ENCODE measurements at places on chromosomes 7 and 10.

DNA sequence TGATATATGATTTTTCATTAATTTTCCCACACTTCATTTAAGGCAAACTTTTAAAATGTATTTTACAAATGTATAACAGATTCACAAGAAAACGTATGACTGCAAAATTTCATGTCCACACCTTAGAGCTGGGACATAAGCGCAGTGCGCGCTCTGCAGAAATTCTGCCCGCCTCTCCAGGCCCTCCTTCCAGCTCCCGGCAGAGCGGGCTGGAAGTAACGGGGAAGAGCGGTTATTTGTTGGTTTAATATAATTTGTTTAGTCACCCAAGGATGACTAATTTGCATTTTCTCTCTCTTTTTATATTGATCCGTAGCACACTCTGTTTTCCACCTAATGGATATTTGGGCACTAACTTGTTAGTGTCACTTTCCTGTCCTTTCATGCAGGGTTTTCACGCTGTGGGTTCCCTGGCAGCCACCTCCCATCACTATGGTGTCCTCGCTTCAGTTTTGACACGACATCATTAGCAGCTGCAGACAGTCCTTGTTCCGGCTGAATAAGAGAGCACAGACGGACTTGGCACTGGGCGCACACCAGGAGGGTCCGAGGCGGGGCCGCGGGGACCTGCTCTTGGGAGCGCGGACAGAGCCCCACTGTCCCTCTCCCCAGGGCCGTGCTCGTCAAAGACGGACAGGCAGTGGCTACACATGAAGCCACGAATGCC, 129.2 kb upstream of the SEC61G start:
- no peak for DNase-seq

DNA sequence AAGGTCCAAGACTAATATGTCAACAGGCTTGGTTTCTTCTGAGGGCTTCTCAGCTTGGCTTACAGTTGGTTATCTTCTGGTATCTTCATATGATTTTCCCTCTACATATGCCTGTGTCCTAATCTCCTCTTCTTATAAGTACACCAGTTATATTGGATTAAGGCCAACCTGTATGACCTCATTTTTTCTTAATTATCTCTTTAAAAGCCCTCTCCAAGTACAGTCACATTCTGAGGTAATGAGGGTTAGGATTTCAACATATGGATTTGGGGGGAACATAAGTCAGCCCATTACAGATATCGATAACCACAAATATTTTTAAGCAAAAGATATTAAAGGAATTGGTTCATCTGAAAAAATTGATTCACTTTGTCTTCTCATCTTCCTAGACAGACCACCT, 49.2 kb downstream of the IQUB start:
- no peak for DNase-seq

DNA sequence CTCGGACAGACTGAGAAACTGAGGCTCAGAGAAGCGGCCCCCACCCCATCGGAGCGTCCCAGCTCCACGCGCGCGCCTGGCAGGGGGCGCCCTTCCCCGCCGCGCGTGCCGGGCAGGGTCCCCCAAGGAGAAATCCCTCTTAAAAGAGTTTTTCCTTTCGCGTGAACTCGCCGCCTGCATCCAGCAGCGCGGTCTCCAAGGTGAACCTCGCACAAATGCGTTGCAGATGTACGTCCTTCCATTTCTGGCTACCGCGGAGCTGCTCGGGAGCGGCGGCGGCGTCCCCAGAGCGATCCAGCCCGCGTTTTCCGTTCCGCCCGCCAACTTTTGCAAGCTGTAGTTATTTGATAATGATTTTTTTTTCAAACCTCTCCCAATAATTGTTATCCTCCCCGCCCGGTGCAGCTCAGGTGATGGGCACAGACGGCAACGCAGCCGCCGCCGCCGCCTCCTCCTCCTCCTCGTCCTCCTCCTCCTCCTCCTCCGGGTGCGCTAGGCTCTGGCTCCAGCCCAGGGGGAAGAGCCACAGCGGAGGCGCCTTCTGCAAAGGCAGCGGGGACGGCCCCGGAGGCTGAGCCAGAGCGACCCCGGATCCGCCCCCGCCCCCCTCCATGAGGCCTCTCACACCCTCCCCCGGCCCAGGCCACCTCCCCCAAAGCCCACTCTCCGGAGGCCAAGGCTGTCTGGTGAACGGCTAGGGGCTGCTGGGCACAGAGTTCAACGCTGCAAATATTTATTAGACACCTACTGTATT, 74.0 kb upstream of the CUX1 start:
- DNase-seq, result peak; percentile 66

DNA sequence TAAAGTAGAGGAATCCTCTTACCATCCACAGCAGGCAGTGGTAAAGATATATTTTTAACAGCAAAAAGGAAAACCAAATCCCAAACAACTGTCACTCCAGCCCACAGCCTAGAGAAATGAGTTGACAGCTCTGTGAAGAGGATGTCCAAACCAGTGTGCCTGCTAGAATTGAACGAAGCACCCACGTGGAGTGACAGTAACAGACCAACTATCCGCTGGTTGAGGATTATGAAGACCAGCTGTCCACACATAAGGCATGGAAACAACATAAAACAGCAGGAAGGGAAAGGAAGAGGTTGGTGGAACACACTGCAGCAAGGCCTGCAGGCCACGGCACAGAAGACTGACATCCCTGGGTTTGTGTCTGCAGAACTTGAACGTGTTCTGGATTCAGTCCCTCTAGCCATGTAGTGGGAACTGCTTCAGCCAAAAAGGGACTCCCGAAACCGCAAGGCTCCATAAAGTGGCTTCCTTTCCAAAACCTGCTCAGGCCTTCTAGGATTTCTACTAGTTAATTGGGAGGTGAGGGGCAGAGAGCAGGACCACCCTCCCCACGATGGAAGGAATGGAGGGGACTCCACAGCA, 324.4 kb downstream of the BICC1 start:
- DNase-seq, result no peak

- DNase-seq, result no peak
Observed at GRCh38 chr10:44948642-44949041, 11.0 kb upstream of the RASSF4 start.

DNA sequence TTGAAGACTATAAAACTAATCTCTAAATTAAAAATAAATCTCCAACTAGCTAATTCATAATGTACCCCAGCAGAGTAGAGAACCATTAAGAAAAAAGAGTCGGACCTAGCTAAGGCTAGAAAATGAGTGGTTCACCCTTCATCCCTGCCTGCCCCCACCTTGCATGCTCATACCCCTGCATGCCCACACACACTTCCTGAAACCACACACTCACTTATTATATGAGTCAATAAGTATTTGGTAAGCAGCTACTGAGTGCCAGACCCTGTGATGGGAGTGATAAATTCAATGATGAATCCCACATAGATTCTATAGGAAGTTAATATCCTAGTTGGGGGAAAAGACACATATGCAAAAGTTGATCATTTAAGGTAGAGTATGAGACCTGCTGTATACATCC, 152.9 kb upstream of the INHBA start:
- no peak for DNase-seq

Measured in choroid plexus epithelial cell (primary cell).